ENCODE measurements at places on chromosomes 1 and 21. TPM values are rescaled to one million over a fixed set of nuclear protein-coding genes. Genes with fewer than 3 reads are reported as not detected.

Gene ATP1A2
- 194 TPM for polyA plus RNA-seq

Gene MMEL1
- 0.21 TPM for polyA plus RNA-seq

Gene PRAMEF20
- not detected for polyA plus RNA-seq

Gene MROH9
- not detected for polyA plus RNA-seq

Gene F13B
- not detected for polyA plus RNA-seq

Gene AGRN
- polyA plus RNA-seq: 3.0 TPM

Gene PEAR1
- 4.6 TPM for polyA plus RNA-seq

Gene AADACL3
- polyA plus RNA-seq: not detected

Gene A3GALT2
- polyA plus RNA-seq: not detected

Gene GBP4
- polyA plus RNA-seq: 4.5 TPM

Gene CFAP57
- polyA plus RNA-seq: 0.04 TPM

Gene LAMC2
- polyA plus RNA-seq: 1.3 TPM

Gene KCNE1
- polyA plus RNA-seq: not detected

Gene GOLPH3L
- 27.5 TPM for polyA plus RNA-seq

Gene LCE3D
- polyA plus RNA-seq: not detected

GRCh38 chr1:7749126-7749525 is 22.0 kb upstream of the VAMP3 start:
- DNase-seq: no peak

DNA sequence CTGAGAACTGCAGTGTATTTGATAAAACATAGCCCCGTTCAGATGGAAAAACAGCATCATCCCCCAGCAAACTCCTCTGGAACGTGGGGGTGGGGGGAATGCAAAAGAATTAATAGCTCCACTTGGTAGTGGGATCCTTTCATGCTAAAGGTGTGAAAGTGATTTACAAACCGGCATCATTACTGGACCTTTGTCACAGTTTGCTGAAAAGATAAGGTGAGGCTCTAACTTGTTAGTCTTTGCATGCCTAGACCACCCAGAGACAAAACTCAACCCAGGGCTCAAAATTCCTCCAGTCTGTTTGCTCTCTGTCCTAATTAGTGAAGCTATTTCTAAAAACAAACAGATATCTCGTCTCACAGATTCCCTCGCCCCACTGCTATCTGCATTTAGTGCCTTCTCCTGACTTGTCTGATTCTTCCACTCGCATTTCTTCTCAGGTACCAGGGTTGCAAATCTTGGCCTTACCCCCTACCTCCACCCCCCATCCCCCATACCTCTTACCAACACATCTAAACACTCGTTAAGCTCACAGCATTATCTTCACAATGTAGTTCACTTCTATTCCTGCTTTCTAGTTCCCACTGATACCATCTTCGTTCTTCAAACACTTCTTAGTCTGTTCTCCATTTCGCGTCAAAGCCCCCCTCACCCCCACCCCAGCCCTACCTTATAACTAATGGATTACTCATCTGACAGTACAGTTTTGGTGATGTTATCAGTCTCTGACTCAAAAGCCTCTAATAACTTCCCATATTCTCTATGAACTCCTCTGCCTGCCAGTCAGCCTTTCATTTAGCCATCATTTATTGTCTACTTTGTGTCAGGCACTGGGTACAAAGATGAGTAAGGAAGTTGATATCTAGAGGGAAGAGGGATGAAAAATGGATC is 11.8 kb downstream of the IER5 start:
- DNase-seq: no peak

- DNase-seq: no peak
Measured at GRCh38 chr1:25631750-25632485, 15.3 kb downstream of the MAN1C1 start.

DNA sequence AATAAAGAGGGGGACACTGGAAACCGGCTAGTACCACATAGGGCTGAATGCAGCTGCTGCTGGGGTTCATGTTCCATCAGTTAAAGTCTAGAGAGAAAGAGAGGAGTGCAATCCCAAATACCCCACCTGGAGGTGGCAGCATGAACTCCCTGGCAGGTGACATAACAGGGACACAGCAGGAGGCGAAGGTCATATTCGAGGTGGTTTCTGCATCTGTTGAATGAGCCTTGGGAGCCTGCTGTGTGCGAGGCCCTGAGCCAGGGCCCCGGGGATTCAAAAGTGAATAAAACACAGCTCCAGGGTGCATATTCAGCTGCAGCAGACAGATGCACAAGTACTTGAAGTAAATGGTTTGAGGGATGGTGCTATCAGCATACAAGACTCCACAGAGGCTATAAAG is 456.8 kb downstream of the SETD4 start:
- DNase-seq: no peak

DNA sequence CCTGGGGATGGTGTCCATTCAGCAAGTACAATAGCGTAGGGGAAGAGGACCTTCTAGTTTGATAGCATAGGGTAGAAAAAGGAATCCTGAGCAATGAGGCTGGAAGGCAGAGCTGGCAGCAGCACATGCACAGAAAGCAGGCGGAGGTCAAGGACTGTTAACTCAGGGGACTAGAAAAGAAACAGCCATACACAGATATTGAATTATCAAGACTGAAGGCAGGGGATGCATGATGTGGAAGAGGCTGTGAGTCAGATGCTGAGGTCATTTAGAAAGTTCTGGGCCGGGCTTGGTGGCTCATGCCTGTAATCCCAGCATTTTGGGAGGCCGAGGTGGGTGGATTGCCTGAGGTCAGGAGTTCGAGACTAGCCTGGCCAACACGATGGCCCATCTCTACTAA is 65.6 kb downstream of the OPTC start:
- peak; percentile 15 for DNase-seq

- DNase-seq: no peak
Measured at GRCh38 chr1:92909321-92909720, 51.9 kb downstream of the DIPK1A start.

DNA sequence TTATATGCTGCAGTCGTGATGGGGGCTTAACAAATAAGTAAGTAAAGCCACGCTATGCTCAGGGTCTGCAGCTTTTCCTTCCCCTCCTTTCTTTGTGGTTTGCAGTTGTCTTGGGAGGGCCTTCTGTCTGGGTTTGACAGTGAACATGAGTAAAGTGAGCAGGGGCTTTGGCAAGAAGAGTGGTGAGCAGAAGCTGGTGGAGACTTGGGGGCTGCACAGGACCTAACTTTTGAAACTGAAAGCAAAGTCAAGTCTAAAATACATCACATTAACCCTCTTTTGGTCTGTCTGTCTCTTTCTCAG is 368.6 kb upstream of the VAMP3 start:
- no peak for DNase-seq

- no peak for DNase-seq
Measured at GRCh38 chr1:24317956-24318614, 1.1 kb upstream of the GRHL3 start.

DNA sequence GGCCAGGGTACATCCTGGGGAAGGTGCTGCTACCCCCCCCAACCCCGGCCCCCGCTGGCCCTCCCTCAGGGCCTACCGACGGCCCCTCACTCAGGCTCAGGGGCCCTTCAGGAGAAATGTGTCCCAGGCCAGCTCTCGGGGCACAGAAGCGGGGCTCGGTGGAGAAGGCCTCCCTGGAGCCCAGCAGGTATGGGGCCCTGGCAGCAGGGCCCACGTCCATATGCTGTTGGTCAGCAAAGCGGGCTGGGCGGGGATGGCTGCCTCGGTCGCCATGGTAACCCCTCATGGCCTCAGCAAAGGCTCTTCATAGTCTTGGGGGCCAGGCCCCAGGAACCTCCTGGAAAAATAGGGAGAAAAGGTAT is 24.4 kb downstream of the DLGAP3 start:
- DNase-seq: no peak

- no peak for DNase-seq
Measured at GRCh38 chr1:151984313-151984956, 9.2 kb downstream of the S100A10 start.

GRCh38 chr21:35601211-35601610 is 459.1 kb downstream of the SETD4 start:
- DNase-seq: no peak

DNA sequence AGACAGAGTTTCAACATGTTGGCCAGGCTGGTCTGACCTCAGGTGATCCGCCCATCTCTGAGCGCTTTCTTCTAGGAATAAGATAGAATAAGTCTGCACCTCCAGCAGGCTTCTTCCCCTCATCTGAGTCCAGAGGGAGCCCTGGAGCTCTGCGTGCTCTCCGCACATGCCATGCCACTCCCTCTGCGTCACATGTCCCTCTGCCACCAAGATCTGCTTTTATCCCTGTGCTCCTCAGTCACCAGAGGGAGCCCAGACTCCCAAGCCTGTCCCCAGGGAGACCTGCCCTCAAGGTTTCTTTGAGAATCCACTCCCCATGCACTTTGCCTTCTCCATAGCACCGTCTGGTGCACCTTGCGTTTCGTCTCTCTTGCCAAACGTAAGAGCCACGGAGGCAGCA is 213.0 kb downstream of the CAMTA1 start:
- DNase-seq: no peak

GRCh38 chr1:223776075-223776814 is 63.9 kb downstream of the CAPN2 start:
- DNase-seq: no peak

DNA sequence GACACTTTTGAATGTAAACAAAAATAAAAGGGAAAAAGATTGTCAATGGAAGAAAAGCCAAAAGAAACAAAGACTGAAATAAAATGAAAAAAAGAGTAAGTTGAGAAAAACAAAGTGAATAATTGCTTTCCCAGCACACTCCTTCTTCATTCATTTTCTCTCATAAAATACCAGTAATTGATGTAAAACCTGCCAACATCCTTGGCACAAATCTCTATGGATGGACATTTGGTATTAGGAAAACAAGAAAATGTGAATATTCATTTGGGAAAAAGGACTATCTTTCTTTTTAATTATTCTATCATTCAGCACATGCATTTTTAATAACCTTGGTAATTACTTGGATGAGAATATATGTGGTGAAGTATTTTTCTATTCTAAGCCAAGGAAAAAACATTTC is 204.4 kb upstream of the TNR start:
- no peak for DNase-seq
